ENCODE measurements at places on chromosomes 11 and 22.

- DNase-seq: no peak
Observed at GRCh38 chr22:32776802-32777201, 24.7 kb upstream of the TIMP3 start.

GRCh38 chr11:19879307-19880087, 166.9 kb downstream of the NAV2 start:
- no peak for DNase-seq

GRCh38 chr11:103901656-103902055, 134.8 kb upstream of the DDI1 start:
- no peak for DNase-seq

DNA sequence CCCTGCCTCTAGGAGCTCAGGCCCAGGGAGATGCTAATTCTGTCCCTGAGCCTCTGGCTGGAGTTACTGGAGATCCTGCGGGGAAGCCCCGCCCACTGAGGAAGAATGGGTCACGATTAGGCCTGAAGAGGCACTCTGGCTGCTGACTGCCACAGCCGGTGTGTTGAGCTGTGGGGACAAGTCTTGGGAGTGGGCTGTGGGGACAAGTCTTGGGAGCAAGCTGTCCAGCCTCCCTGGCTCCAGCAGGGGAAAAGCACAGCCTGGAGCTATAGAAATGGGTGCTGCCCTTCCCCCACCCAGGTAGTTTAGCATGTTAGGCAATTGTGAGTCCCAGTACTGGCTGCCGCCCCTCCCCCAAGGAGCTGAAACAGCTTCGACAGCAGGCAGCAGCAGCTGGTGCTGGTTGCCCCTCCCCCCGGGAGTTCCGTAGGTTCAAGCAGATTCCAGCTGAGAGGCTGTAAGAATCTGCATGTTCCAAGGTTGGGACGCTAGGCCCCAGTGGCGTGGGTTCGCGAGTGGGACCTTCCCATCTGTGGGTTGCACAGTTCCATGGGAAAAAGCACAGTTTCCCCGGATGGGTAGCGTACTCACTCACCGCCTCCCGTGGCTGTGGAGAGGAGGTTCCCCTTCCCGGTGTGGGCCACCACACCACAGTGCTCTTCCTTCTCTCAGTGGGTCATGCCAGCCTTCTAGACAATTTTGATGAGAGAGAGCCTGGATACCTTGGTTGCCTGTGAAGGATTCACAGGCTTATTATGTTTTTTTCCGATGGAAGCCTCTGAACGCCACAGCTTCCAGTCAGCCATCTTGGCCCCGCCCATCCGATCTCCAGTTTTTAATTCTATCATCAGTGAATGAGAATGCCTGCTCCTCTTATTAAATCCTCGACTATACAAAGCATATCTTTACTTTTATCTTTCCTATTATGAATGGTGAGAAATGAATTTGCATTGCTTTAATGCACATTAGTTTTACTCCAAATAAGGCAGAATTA, 61.5 kb downstream of the MSANTD4 start:
- no peak for DNase-seq

DNA sequence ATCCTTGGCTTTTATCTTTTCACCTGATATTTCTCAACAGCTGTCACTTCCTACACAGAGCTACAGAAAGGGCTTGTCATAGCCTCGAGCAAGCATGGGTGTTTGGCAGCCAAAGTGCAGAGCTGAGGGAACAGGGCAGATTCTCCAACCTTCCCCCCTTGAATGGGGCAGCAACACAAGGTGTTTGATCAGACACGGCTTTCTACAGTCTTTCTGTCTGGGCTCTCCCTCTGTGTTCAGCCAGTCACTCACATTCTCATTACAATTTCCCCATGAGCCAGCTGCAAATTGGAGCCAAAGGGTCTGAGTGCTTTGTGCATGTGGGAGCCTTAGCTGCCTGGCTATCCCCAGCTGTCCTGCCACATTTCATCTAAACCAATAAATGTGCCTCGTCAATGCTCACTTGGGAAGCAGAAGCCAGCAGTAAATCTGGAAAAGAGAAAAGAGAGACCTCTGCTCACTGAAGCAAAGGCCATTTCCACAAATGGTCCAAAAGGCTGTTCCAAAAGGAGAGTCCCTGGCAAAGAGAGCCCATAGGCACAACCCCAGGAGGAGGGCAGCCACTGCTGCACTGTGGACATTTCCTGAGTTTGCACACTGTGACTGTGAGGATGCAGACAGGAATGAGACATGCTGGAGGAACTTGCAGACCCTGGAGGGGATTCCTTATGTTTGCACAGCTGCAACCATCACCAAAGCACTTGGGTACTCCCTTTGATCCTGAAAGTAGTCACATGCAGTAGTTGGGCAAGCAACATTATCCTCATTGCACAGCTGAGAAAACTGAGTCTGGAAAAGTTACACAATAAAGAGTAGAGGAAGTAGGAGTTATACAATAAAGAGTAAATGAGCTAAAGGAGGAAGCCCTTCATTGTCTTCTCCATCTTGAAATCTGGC, 186.8 kb downstream of the FAM181B start:
- no peak for DNase-seq

DNA sequence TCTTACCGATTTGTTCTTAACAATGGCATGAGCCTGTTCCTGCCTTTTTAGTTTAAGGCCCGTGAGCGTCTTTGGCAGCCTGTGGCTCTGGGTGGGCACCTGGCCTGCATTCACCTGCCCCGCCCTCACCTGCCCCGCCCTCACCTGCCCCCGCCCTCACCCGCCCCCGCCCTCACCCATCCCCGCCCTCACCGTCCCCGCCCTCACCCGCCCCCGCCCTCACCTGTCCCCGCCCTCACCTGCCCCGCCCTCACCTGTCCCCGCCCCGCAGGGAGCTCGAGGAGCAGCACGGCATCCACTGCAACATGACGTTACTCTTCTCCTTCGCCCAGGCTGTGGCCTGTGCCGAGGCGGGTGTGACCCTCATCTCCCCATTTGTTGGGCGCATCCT, 14.2 kb downstream of the GATD1 start:
- DNase-seq: no peak

- peak; percentile 52 for DNase-seq
Observed at GRCh38 chr11:121237686-121238658, 54.6 kb upstream of the SC5D start.

GRCh38 chr22:38315823-38316363, 1.3 kb downstream of the CSNK1E start:
- no peak for DNase-seq

DNA sequence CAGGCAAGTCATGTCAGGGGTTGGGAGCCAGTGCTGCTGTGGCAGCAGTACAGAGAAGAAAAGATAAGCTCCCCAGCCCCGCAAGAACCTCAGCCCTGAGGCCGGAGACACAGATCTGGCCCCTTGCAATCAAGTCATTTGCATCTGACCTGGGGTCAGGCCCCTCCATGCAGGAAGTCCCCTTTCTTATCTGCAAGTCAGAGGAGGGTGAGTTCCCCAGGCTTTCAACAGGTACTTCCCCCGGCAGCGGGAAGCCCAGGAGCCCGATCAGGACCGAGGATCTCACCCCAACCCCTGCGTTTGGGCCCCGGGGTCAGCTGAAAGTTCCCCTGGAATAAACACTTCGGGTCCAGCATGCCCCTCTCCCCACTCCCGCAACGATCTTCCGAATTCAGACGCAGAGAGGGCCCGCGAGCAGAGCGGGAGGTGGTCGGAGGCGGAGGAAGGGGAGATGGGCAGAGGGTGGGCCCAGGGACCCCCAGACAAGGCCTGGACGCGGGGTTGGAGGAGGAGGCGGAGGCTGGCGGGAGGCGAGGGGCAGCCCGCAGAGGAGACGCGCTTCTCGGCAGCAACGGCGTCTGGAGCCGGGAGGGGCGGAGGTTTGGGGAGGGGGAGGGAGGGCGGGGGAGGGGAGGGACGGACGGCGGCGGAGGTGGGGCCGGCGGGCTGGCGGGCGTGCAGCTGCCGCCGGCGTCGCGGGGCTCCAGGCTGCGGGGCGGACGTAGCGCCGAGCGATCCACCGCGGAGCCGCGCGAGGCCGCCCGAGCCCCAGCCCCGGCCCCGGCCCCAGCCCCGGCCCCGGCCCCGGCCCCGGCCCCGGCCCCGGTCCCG, at the start of gene TSPAN18:
Gene TSPAN18, plus strand, starts transcription at position 680 of the 831 bp plus-strand sequence. CDS start 179,455 bp downstream, outside the sequence.
- no peak for DNase-seq

DNA sequence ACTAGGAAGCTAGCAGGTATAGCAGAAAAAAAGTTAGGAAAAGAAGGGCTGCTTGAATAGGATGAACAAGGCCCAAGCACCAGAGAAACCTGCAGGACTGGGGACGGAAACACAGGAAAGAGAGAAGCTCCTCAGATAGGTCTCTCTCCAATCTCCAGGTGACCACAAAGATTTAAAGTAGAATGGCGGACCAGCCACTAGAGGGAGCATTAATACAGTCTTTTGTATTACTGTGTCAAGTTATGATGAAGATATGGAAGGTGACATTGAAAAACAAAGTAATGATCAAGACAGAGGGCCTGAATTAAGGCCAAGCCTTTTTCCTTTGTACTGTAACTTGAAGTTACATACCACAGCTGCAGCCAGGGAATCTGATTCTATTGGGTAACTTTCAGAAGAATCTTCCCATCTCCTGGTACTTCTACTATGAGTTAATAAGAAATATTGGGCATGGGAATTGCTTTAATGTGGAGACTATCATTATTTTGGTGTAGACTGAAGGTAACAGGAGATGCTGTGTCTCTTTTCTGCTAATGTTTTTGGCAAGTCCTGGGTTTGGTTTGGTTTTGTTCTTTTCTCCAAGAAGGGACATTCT, 33.8 kb downstream of the OR2AG2 start:
- peak; percentile 57 for DNase-seq

- DNase-seq: no peak
Observed at GRCh38 chr11:27467181-27467913, 5.2 kb downstream of the LGR4 start.

GRCh38 chr11:128235426-128235825, 351.9 kb downstream of the ETS1 start:
- DNase-seq: peak; percentile 35

GRCh38 chr22:17114898-17115235, 6.3 kb downstream of the TMEM121B start:
- DNase-seq: no peak

DNA sequence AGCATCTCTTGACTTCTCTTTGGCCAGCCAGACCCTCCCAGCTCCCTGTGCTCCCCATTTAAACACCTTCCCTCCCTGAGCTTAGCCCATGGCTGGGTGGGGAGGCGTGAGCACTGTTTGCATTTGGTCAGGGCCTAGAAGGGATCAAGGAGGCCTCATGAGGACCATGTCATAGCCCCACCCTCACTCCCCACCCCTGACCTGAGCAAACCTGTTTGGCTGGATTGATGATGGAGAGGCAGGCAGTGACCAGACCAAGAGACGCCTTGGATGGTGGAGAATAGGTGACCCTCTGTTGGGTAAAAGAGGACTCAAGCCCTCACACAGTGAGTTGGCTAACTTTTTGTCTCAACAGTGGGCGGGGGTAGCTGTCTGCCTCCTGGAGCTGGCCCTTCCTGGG, 49.9 kb downstream of the ST3GAL4 start:
- no peak for DNase-seq

- no peak for DNase-seq
Observed at GRCh38 chr22:32827049-32827602, 25.6 kb downstream of the TIMP3 start.

GRCh38 chr11:27381238-27381666, 18.2 kb upstream of the CCDC34 start:
- DNase-seq: no peak

DNA sequence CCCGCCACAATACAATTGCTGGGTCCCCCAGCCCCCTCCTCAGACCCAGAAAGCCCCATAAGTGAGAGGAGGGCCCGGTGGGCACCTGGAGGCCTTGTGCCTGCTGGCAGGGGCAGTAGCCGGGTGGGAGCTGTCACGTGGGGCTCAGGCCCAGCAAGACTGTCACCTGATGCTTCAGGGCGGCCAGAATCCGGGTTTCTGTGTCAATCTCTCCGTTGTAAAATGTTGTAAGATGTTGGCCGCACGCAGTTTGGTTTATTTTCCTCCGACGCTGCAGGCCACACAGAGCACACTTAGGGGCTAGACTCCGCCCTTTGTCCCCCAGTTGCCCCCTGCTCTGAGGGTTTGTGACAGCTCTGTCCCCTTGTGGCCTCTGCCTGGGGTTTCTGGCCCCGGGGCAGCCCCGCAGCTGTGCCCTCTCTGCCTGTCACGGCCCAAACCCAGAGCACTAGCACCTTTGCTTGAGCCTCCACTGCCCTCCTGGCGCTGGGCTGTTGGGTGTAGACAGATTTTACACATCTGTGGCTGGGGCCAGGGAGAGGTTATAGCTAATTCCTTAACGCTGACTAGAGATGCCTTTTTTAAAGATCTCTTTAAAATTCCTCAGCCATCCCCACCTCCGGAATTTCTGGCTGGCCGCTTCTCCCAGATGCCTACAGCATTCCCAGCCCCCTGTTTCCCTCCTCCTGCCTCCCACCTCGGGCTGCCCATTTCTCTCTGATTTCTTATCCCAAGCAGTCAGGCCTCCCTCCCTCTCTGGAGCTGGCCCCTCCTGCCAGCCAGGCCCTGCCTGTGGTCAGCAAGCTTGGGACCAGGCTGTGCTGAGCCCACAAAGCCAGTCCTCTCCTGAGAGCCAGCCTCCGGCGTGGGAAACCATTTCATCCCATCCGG, 3.2 kb upstream of the PRR5 start:
- DNase-seq: peak; percentile 71

- no peak for DNase-seq
Observed at GRCh38 chr22:25572708-25573171, 8.3 kb downstream of the GRK3 start.

- DNase-seq: no peak
Observed at GRCh38 chr11:73129198-73129597, 12.9 kb downstream of the FCHSD2 start.

DNA sequence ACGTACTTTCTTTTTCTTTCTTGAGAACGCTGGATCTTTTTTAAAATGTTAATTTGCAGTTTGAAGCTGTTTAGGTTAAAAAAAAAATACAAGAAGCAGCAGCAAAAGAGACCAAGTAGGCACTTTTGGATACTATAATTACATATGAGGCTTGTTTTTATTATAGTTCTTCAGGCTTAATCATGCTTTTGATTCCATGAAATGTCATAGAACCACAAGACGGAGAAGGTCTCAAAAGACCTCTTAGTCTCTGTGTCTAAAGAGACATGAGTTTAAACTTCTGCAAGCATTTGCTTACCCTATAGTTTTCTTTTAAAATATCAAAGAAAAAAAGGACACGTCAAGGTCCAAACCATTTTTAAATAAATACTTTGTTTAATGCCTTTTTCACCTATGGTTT, 18.8 kb upstream of the MMP20 start:
- DNase-seq: no peak

DNA sequence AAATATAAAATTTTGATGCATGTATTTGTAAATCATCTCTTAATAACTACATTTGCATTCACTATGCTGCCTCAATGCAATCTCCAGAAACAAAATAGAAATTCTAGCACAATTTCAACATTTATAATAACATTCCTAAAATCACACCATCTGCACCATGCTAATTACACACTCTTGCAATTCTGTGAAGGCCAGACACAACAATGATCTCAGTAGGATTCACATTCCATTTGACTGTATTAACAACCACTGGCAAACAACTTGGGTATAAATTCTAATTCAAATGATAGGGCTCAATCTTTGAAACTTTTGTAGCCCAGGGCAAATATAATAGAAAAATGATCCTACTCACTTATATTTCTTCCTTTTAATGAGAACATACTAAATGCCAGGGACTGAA, 25.9 kb downstream of the RAB6A start:
- DNase-seq: peak; percentile 18
